Head of caudate nucleus (tissue), 42 donors: ENCODE measurements at places on chromosomes 1 and 21.

DNA sequence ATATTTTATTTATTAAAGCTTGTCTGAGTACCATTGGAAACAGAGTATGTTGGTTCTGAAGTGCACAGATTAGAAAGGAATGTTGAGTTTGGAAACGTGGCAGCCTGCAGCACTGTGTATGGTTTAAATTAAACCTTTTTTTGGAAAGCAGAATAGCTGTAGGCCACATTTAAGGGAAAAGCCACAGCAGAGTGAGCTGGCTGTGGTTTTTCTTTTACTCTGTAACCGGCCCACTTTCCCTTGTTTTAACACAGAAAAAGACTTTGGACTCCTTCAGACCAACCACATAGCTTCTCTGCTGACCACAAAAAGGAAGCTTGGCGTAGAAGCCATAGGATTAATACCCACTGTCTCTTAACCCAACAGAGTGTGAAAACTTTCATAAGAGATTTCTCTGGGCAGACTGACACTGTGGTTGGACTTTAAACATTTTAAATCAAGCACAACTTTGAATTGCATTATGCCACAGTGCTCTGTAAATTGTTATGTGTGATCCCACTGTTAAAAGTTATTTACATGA lies 75.2 kb downstream of the NFIA start:
- DNase-seq: no peak

DNA sequence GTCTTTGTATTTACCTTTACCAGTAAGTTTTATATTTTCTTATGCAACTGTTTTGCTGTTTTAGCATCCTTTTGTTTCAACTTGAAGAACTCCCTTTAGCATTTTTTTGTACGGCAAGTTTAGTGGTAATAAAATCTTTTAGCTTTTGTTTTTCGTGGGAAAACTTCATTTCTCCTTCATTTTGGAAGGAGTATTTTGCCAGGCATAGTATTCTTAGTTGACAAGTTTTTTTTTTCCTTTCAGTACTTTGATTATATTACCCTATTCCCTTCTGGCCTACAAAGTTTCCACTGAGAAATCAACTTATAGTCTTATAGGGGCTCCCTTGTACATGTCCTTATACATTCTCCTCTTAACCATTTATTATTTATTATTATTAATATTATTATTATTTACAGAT lies 22.6 kb upstream of the SOD1 start:
- DNase-seq: no peak

GRCh38 chr1:219806642-219807041 lies 121.7 kb downstream of the SLC30A10 start:
- DNase-seq: no peak

- DNase-seq: no peak
Observed at GRCh38 chr21:17045214-17045853, 467.5 kb upstream of the CXADR start.

- no peak for DNase-seq
Observed at GRCh38 chr1:228455715-228456114, 31.5 kb upstream of the RNF187 start.

DNA sequence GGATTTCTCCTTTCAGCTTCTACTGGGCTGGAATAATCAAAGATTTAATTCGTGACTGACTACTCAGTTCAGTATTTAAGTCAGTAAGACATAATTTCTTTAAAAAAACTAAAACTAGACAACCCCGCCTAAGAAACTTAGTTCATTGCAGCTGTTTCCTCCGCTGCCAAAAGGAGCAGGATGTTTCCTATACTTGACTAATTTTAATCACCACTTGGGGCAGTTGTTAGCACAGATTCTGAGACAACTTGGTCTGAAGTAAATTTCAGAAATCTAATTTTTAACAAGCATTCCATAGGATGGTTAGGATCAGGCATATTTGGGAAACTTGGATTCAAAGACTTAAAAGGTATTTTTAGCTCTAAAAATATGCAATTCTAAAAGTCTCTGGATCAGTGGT lies 34.0 kb downstream of the EPRS1 start:
- DNase-seq: no peak

DNA sequence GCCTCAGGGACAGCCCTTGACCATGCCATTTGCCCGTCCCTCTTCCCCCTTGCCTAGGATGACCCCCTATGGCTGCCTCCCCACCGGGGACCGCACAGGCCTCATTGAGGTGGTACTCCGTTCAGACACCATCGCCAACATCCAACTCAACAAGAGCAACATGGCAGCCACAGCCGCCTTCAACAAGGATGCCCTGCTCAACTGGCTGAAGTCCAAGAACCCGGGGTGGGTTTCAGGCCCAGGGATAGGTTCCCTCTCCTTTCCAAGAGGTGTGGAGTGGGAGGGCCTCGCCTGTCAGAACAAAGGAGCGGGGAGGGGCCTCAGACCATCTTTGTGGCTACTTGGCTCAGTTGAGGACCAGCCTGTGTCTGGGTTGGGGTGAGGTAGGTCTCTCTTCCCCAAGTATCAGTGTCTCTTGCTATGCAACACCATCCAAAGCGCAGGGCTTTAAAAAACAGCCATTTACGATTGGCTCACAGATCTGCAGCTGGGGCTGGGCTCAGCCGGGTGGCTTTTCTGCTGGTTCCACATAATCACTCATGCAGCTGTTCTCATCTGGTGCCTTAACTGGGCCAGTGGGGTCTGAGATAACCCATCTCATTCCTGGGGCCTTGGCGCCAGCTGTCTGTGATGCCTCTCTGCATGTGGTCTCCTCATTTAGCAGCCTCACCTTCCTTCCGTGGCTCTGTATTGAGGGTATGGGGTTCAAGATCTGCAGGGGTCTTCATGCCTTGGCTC lies 71.7 kb downstream of the PIK3CD start:
- DNase-seq: no peak

- no peak for DNase-seq
Observed at GRCh38 chr1:93807311-93807930, 71.6 kb downstream of the DNTTIP2 start.

- DNase-seq: no peak
Observed at GRCh38 chr1:180392020-180392419, 110.4 kb downstream of the ACBD6 start.

- DNase-seq: no peak
Observed at GRCh38 chr1:182280504-182280900, 111.1 kb downstream of the GLUL start.

DNA sequence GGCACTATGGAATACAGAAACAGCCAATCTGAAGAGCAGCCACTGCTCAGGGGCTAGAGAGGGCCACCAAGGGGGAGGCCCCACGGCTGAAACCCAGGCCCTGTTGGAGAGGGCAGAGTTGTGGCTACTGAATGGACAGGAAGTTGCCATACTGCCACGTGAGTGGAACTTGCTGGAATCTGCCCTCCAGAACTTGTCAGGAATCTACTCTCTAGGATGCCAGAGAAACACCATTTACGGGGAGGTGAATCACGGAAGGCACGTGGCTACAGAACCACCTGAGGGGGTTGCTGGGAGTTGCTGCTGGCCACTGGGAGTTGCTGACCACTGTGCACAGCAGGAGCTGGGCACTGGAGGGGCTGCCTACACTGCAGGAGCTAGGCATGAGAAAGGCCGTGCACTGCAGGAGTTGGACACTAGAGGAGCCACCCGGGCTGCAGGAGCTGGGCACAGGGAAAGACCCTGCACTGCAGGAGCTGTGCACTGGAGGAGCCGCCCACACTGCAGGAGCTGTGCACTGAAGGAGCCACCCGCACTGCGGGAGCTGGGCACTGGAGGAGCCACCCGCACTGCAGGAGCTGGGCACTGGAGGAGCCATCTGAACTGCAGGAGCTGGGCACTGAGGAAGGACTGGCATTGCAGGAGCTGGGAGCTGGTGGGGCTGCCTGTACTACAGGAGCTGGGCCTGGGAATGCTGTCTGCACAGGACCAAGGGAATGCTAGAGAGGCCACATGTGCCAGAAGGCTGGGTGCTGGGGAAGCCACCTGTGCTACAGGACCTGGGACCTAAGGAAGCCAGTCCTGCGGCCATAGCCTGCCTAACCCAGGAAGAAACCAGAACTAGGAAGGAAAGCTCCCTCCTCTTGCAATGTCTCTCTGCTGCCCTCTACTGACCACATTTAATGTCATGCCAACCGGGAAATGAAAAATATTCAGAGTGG lies 343.4 kb downstream of the MATN1 start:
- DNase-seq: peak; percentile 72

DNA sequence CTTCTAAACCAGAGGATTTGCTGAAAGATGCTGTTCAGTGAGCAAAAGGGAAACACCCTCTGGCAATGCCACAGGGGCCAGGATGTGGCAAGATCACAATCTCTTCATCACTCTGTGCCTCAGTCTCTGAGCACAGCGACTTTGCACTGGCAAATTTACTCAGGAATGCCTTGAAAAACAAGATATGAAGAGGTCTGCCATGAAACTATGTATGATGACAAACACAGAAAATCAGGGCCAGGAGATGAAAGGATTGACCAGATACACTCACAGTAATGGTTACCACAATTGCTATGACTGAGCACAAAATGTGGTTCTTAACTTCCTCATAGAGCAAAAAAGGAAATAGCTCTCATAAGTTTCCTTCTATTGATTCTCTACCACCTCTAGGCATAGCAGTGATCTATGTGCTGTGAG lies 5.8 kb downstream of the TTC13 start:
- no peak for DNase-seq
